Cortex of kidney (tissue), 1 donor: ENCODE measurements at places on chromosomes 2 and 18.

- DNase-seq: no peak
These were observed 15.1 kb upstream of the LIPG start for GRCh38 chr18:49546719-49547273.

DNA sequence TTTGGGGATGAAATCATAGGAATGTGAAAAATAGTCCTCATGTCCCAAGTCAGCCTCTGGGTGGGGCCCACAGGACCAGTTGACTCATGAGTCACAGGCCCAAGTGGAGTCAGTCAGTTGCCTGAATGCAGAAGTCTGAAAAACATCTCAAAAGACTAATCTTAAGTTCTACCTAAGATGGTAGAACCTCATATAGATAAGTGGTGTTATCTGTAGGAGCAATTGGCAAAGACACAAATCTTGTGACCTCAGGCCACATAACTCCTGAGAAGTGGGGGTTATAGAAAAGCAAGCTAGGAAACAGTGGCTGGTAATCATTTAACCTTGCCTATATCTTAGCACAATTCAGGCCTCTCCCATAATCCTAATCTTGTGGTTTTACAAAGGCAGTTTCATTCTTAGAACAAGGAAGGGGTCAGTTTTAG is 257.1 kb upstream of the SPOPL start:
- no peak for DNase-seq

DNA sequence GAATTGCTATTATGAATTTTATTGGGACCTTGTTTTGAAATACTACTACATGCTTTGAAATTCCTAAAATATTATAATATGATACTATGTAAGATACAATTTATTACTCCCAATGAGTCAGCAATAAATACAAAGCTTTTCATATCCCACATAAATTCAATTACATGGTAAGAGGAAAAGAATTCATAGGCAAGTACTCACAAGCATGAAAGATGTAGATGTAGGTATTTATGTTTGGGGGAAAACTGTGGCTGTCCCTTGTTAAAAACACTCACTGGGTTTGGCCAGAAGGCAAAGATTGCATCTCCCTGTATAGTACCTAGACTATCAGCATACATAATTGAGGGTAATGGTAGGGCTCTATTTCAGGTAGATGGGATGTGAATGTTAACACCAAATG is 90.4 kb downstream of the MBD2 start:
- DNase-seq: no peak

- no peak for DNase-seq
These were observed 60.0 kb downstream of the ADCY3 start for GRCh38 chr2:24859968-24860600.

DNA sequence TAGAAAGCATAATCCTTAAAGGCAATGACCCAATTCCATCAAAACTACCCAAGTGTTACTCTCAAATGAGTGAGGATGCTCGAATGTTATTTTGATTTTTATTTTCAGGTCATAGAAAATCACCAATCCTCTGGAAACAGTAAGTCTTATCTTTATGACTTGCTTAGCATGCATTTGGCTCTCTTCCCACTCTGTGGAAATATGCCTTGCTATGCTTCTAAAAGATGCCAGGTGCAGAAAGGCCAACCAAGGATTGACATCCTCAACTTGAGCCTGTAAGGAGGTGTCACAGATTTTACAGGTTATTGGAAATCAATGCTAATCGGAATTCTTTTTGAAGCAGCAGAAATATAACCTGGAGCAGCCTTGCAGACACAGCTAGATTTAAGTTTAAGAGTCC is 543.9 kb upstream of the LINC00305 start:
- DNase-seq: no peak

GRCh38 chr18:10378688-10379420 is 75.6 kb upstream of the APCDD1 start:
- no peak for DNase-seq

GRCh38 chr2:225083276-225083675 is 41.0 kb upstream of the DOCK10 start:
- DNase-seq: no peak

GRCh38 chr2:10497797-10498251 is 49.7 kb upstream of the ODC1 start:
- no peak for DNase-seq

GRCh38 chr2:112048887-112049286 is 6.2 kb upstream of the TMEM87B start:
- DNase-seq: no peak

DNA sequence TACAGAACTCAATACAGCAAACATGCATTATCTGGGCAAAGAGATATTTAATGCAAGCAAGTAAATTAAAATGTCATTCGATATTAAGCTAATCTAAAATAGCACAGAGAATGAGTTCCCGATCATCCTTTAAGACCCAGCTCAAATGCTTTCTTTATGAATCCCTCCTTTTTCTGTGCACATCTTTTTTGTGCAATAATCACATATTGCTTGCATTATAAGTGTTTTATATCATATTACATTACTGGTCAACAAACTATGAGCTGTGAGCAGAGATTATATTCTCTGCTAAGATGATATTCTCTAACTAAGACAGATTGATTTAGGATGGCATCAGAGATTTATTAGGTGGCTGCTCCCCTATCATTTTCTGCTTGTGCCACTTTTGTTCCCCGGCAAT is 146.1 kb downstream of the ERBB4 start:
- no peak for DNase-seq

- DNase-seq: no peak
These were observed 103.9 kb upstream of the PPP1CB start for GRCh38 chr2:28647682-28648081.

- DNase-seq: no peak
These were observed 41.2 kb upstream of the HS6ST1 start for GRCh38 chr2:128359841-128360240.

DNA sequence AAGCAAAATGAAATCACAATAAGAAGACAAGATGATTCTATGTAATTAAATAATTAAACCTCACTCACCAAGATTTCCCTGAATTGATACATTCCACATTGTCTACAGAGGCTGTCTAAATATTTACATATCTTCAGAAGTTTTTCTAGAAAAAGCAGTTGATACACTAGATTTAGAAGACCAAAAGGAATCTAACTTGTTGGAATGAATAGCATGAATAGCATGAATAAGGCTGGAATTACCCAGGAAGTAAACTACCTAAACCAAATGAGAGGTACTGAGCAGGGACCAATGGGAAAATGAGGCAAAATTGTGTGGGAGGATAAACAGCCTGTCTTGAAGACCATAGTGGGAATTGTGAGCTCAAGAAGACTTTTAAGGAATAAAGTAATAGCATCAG is 479.7 kb downstream of the TXNL1 start:
- DNase-seq: no peak

- DNase-seq: no peak
These were observed 156.7 kb upstream of the HAAO start for GRCh38 chr2:42949125-42949524.

GRCh38 chr2:41782306-41783158 is 265.3 kb upstream of the PKDCC start:
- no peak for DNase-seq

DNA sequence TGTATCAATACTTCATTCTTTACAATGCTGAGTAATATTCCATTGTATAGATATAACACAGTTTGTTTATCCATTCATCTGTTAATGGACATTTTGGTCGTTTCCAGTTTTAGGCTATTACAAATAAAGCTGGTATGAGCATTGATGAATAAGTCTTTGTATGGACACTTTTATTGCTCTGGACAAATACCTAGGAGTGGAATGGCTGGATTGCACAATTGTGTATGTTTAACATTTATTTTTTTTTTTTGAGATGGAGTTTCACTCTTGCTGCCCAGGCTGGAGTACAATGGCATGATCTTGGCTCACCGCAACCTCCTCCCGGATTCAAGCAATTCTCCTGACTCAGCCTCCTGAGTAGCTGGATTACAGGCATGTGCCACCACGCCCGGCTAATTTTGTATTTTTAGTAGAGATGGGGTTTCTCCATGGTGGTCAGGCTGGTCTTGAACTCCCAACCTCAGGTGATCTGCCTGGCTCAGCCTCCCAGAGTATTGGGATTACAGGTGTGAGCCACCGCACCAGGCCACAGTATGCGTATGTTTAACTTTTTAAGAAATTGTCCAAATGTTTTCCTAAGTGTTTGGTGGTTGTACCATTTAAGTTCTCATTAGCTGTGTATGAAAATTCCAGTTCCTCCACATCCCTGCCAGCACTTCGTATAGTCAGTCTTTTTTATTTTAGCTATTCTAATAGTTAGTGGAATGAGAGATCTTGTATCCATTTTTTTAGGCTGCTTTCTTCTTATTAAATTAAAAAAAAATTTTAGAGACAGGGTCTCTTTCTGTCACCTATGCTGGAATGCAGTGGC is 194.9 kb upstream of the HAAO start:
- no peak for DNase-seq

DNA sequence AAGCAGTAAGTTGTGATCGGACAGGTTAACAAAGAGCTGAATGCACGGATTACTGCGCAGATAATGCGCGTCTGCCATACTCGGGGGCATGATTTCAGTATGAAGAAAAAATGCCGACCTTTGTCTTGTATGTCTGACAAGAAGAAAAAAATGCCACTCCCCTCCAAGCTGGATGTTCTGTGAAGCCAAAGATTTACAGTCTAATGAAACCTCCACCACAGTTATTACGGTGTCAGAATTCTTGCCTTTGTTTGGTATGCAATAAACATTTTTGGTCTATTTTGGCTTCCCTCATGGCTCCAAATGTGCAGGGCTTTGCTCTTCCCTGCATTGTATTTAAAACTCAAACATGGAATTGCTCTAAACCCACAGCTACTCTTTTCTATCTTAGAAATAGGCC is 72.2 kb upstream of the THUMPD2 start:
- no peak for DNase-seq

DNA sequence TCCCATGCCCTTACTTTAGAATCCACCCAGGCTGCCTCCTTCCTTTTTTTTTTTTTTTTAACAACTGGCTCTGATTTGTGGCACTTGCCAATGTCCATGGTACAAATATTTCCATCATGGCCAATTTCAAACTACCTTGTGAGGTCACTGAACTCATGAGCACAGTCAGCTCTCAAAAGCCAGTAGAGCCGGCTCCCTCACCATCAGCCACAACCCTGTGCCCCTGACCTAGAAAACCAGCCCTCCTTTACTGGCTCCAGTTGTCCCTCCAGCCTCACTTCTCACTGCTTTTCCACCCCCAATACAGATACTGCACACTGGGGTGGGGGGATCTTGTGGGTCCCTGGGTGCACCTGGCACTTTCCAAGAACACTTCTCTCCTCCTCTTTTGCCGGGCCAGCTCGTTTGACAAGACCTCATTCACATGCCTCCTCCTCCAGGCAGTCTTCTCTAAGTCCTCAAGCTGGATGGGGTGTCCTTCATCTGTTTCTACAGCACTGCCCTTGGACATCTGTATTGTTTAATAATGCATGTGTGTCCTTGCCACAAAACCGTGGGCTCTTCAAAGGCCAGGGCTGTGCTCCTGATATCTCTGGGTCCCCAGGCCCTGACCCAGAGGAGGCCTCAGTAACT is 35.5 kb downstream of the SDC1 start:
- no peak for DNase-seq

GRCh38 chr18:23387265-23387664 is 65.8 kb upstream of the RIOK3 start:
- DNase-seq: no peak

- no peak for DNase-seq
These were observed 362.2 kb upstream of the NXPH2 start for GRCh38 chr2:139142252-139142880.

GRCh38 chr2:184610891-184611290 is 12.6 kb downstream of the ZNF804A start:
- no peak for DNase-seq
